ENCODE measurements at places on chromosomes 11 and 22.

DNA sequence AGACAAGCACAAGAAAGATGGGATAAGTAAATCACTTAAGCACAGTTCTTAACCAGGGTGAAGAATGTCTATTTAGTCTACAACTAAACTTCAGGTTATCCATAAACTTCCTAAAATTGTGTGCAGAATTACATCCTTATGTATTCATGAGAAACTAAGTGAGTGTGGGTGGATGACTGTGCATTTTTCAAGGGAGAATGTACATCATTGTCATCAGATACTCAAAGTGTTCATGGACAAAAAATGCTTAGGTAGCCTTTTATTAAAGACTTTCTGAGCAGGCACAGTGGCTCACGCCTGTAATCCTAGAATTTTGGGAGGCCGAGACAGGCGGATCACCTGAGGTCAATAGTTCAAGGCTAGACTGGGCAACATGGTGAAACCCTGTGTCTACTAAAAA, 2023.8 kb downstream of the LRRC4C start:
- DNase-seq: no peak

DNA sequence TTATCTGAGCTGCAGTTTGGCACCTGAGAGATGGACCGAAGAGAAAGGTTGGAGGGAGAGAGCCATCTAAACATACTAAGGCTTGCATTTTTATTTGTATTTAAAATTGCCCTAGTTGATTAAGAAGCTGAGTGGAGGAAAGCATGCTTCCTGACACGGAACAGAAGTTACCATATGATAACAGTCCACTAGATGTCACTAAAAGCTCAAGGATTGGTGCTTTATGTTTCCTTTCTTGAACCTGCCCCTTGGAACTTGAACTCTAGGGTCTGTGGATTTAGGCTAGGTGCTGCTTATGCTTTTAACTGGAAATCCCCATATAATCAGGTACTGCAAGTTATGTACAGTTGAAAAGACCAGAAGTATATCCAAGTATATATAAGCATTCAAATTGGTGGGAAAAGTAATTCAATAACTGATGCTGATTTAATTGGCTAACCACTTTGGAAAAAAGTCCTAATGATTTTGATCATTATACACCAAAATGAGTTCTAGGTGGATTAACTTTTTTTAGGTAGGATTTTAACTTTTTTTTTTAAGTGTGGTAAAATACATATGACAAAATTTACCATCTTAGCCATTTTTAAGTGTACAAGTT, 9.5 kb downstream of the RBMXL2 start:
- peak; percentile 43 for DNase-seq

DNA sequence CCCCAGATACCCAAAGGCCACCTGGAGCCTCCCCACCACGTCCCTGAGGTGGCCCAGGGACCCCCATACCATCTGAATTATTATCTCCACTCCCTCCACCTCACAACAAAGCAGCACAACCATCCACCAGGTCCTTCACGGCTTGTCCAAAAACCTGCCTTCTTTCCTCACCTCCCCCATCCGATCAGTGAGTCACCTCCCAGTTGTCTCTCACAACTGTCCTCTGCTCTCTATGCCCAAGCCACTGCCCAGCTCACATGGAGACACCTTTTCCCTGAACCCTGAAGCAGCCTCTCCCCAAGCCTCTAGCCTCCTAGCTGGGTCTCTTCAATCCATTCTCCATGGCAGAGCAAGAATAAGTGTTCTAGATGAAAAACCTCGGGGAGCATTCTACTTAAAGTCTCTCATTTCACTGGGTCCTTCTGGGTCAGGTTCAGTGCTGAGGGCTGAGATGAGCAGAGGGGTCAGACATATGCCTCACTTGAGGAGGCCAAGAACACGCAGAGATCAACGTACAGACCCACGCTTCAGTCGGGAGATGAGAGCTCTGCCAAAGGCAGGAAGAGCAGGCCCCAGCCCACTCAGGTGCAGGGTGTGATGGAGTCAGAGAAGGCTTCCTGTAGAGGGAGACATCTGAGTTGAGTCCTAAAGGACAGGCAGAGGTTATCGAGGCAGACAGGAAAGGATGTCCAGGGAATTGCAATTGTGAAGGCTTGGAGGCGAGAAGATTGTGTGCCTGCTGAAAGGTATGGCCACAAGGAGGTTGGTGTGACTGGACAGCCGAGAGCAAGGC, 74.7 kb downstream of the PDE2A start:
- no peak for DNase-seq

- DNase-seq: no peak
These were observed 50.7 kb upstream of the ARHGAP32 start for GRCh38 chr11:129242855-129243254.

GRCh38 chr11:114250993-114251814, 45.0 kb upstream of the NNMT start:
- DNase-seq: no peak

GRCh38 chr11:74680035-74680671, 51.1 kb downstream of the CHRDL2 start:
- DNase-seq: no peak

DNA sequence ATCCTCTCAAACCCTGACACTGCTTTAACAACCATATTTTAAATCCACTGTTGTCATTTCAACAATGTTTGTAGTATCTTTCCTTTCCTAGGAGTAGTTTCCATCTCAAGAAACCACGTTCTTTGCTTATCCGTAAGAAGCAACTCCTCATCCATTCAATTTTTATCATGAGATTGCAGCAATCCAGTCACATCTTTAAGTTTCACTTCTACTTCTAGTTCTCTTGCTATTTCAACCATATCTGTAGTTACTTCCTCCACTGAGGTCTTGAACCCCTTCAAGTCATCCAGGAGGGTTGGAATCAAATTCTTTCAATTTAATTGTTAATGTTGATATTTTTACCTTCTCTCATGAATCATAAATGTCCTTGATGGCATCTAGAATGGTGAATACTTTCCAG, 22.4 kb downstream of the CCDC82 start:
- no peak for DNase-seq

DNA sequence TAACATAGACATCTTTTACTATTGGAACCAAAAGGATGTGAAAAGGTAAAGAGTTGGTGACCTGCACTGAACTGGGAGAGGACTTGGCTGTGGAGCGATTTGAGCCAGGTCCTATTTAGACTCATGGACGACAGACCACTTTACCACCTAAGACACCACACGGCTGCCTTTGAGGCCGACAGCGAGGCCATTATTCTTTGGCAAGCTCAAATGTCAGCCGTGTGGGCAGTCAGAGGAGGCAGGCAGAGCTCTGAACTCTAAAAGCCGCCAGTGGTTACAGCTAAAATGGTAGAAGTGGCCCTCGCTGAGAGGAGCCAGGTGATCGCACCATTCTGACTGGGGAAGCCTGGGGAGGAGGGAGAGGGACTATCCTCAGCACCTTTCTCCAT, 50.5 kb downstream of the SCUBE1 start:
- DNase-seq: no peak
